ENCODE measurements at places on chromosomes 5 and 9. TPM values are rescaled to one million over a fixed set of nuclear protein-coding genes. Genes with fewer than 3 reads are reported as not detected.

DNA sequence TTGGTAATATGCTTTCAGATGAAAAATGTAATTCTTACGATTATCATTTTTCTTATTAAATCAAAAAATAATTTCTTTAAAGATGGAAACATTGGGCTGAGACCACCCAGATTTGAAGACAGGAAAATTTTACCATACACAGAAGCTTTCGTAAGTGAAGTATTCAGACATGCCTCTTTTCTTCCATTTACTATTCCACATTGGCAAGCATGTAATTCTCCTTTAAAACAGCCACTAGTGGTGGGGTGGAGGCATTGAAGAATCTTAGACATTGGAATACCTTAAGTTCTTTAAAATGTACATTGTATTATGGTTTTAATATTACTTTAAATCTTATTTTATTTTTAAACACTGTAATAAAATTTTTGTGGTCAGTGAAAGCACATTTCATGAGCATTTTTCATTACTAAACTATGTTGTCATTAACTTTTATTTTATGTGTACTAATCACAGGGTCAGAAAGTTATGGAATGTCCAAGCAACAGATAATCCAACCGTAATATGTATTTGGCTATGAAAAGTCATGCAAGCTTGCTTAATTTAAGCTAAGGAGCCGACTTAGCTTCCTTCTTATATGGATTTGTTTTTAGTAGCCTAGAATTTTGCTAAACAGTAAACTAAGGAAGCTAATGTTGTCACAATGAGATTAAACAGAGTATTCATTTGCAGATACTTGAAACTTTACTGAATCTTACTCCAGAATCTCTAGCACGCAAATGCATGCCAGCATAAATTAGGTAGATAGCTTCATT is 97.4 kb upstream of the ALDH1A1 start:
- no peak overlapping the region for H3K4me3 ChIP-seq
- H3K27ac ChIP-seq, result no peak overlapping the region
- H3K27me3 ChIP-seq, result peaks cover 17% of the 10 kb centered on the region
- DNase-seq, result no peak
- no peaks in the 10 kb centered on the region for H3K36me3 ChIP-seq
- H3K4me1 ChIP-seq, result no peaks in the 10 kb centered on the region

DNA sequence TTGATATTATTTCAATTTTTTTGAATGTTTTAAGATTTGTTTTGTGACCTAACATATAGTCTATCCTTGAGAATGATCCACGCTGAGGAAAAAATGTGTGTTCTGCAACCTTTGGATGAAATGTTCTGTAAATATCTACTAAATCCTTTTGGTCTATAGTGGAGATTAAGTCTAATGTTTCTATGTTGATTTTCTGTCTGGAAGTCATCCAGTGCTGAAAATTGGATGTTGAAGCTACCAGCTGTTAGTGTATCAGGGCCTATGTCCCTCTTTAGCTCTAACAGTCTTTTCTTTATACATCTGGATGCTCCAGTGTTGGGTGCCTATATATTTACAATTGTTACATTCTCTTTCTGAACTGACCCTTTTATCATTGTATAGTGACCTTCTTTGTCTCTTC is 422.3 kb downstream of the TMEM232 start:
- no peak overlapping the region for H3K27ac ChIP-seq
- H3K27me3 ChIP-seq, result no peaks in the 10 kb centered on the region
- H3K4me3 ChIP-seq, result no peak overlapping the region
- peaks cover 29% of the 10 kb centered on the region for H3K36me3 ChIP-seq
- no peaks in the 10 kb centered on the region for H3K4me1 ChIP-seq

GRCh38 chr9:111752455-111752854 is 42.3 kb downstream of the SHOC1 start:
- H3K27me3 ChIP-seq, result no peaks in the 10 kb centered on the region
- no peak overlapping the region for H3K27ac ChIP-seq
- H3K4me3 ChIP-seq, result no peak overlapping the region
- no peak for DNase-seq
- peaks cover 1% of the 10 kb centered on the region for H3K4me1 ChIP-seq

Gene NRG2
- total RNA-seq, result 0.26 TPM

Gene CCL27
- not detected for total RNA-seq

DNA sequence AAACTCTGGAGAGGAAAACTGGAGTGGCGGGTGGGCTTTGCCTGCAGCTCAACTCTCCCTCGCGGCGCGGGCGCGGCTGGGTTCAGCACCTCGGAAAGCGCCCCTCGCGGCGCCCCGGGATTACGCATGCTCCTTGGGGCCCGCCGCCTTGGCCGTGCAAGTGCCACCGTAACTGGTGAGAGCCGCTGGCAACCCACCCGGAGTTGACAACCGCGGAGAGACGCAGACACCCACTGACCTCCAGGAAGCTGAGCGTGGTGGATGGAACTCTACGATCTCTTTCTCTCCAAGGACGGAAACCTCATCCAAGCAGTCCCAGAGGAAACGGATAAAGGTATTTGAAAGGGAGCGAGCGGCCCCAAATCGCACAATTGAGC is 194 bp upstream of the RXFP3 start:
- H3K4me1 ChIP-seq, result no peaks in the 10 kb centered on the region
- no peak overlapping the region for H3K27ac ChIP-seq
- no peaks in the 10 kb centered on the region for H3K36me3 ChIP-seq
- DNase-seq, result peak; percentile 66

DNA sequence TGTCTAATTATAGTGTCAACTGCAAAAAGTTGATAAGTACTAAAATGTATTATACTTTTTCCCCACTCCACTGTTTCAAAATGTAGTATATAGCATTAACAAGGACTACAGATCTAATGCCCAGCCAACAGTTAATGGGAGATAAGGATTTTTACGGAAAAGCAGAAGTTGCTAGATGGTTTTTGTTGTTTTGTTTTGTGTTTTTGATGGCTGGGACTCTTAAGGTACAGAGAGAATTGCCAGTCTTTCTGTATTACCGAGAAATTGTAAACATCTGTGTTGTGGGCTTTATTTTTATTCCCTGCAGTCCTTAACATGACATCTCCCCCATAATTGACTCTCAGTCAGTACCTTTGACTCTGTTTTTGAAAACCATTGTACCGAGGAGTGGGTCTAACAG is 44.0 kb downstream of the TRIO start:
- no peaks in the 10 kb centered on the region for H3K4me1 ChIP-seq
- no peak overlapping the region for H3K27ac ChIP-seq
- no peak for DNase-seq
- H3K27me3 ChIP-seq, result peaks cover 3% of the 10 kb centered on the region
- no peaks in the 10 kb centered on the region for H3K36me3 ChIP-seq

DNA sequence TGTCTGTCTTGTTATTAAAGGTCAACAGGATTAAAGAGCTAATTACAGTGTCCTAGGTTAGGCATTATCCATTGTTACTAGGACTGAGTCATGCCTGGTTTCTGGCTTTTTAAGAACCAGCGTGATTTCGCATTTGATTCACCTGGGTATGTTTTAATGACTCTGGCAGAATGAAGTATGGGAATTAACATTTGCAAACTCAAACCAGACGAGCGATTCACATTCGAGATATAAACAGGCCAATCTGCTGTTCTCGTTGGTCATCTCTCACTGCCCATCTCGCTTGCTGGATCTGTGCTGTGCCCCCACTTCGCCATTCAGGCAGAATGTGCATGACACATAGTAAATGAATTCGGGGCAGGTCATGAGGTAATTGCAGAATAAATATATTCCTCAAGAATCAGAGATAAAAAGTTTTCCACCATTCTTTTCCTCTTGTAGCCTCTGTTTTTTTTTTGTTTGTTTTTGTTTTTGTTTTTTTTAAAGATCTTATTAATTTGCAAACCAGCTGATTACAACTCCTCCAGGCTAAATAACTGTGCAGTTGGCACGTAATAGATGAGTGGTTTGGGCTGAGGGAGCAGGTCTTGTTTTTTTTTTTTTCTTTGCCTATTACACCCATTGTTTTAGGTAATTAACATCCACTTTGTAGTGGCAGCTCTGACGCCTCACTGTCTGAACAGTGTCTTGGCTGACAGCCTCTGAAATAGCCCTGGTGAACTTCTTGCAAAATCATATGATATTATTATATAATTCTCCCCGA is 313.5 kb upstream of the MSX2 start:
- no peaks in the 10 kb centered on the region for H3K36me3 ChIP-seq
- H3K4me1 ChIP-seq, result no peaks in the 10 kb centered on the region
- DNase-seq, result no peak
- no peak overlapping the region for H3K4me3 ChIP-seq

GRCh38 chr5:125317536-125317995 is 571.1 kb upstream of the ZNF608 start:
- no peak overlapping the region for H3K4me3 ChIP-seq
- H3K36me3 ChIP-seq, result no peaks in the 10 kb centered on the region
- H3K27ac ChIP-seq, result no peak overlapping the region
- no peaks in the 10 kb centered on the region for H3K27me3 ChIP-seq

Gene PRRX2
- total RNA-seq, result not detected

Gene DOCK8
- total RNA-seq, result 224 TPM

GRCh38 chr5:137216976-137217598 is 282.0 kb downstream of the SPOCK1 start:
- H3K36me3 ChIP-seq, result no peaks in the 10 kb centered on the region
- DNase-seq, result no peak
- H3K4me3 ChIP-seq, result no peak overlapping the region
- H3K4me1 ChIP-seq, result no peaks in the 10 kb centered on the region

Gene FGF10
- not detected for total RNA-seq

Gene RLN2
- total RNA-seq, result 3.7 TPM

- H3K4me3 ChIP-seq, result no peak overlapping the region
- no peaks in the 10 kb centered on the region for H3K4me1 ChIP-seq
- H3K36me3 ChIP-seq, result no peaks in the 10 kb centered on the region
- H3K27ac ChIP-seq, result no peak overlapping the region
Observed at GRCh38 chr5:171127314-171127713, 181.7 kb upstream of the TLX3 start.

Gene HMMR
- total RNA-seq, result 0.42 TPM

GRCh38 chr5:32027093-32027716 is 146.9 kb downstream of the GOLPH3 start:
- H3K27me3 ChIP-seq, result no peaks in the 10 kb centered on the region
- H3K27ac ChIP-seq, result no peak overlapping the region
- no peak overlapping the region for H3K4me3 ChIP-seq
- no peaks in the 10 kb centered on the region for H3K36me3 ChIP-seq
- no peaks in the 10 kb centered on the region for H3K4me1 ChIP-seq
- DNase-seq, result no peak

Gene FAM200C
- total RNA-seq, result 0.47 TPM

- no peaks in the 10 kb centered on the region for H3K36me3 ChIP-seq
- peaks cover 56% of the 10 kb centered on the region for H3K4me1 ChIP-seq
- DNase-seq, result no peak
- H3K27ac ChIP-seq, result no peak overlapping the region
- H3K27me3 ChIP-seq, result peaks cover 92% of the 10 kb centered on the region
Observed at GRCh38 chr9:68705531-68706362, 707 bp downstream of the PIP5K1B start.

Gene ANKRD20A1
- not detected for total RNA-seq

Gene GRM6
- total RNA-seq, result not detected

DNA sequence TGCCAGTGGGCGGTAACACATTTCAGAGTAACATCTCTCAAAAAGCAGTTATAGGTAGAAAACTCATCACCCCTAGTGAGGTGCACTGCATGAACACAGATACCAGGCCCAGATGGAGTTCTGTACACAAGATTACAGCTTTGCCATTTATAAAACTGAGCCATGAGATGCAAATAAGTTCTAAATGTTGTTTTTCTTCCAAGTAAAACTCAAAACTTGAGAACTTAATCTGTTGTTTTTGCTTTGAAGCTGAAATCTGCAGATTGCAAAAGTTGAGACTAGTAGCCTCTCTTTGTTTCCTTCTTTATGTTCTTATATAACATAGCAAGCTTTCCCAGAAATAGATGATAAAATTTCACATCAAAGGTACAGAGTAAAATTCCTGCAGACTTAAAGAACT is 434.1 kb downstream of the PLK2 start:
- H3K36me3 ChIP-seq, result no peaks in the 10 kb centered on the region
- no peaks in the 10 kb centered on the region for H3K27me3 ChIP-seq
- no peak overlapping the region for H3K27ac ChIP-seq
- no peak for DNase-seq

GRCh38 chr9:116452227-116452626 is 234.9 kb upstream of the TRIM32 start:
- no peaks in the 10 kb centered on the region for H3K27me3 ChIP-seq
- H3K36me3 ChIP-seq, result peaks cover 31% of the 10 kb centered on the region
- H3K4me3 ChIP-seq, result no peak overlapping the region

- no peak for DNase-seq
- no peak overlapping the region for H3K4me3 ChIP-seq
- H3K27me3 ChIP-seq, result no peaks in the 10 kb centered on the region
- H3K27ac ChIP-seq, result no peak overlapping the region
Observed at GRCh38 chr5:111691914-111692313, 65.1 kb downstream of the NREP start.

DNA sequence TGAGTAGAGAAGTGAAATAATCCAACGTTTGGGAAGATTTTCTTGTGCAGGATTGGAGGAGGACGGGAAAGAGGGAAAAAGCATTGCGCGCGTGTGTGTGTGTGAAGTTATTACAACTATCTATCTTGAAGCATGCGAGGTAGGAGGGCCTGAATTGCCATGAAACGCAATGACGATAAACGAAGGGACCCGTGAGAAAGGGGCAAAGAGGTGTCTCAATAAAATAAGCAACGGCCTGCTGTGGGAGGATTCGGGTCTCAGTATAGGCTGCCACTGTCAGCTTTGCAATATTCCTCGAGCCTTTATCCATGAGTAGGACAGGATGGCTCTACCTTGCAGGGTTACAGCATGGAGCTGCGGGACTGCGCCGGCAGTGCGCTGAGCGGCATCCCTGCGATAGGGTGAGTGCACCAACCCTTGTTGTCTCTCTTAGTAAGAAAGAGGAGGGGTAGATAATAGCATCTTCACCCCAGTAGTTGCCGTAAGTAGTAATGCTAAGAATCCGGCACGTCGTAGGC is 631 bp upstream of the RCL1 start:
- H3K36me3 ChIP-seq, result no peaks in the 10 kb centered on the region
- peak overlapping the region; percentile 92 for H3K27ac ChIP-seq
- H3K27me3 ChIP-seq, result no peaks in the 10 kb centered on the region

- H3K4me1 ChIP-seq, result peaks cover 3% of the 10 kb centered on the region
- DNase-seq, result no peak
- no peak overlapping the region for H3K4me3 ChIP-seq
- peak overlapping the region; percentile 33 for H3K27ac ChIP-seq
Observed at GRCh38 chr5:135319928-135320606, 79.0 kb downstream of the MACROH2A1 start.

Gene PCDHGB5
- 0.47 TPM for total RNA-seq

GRCh38 chr9:83002329-83002728 is 60.6 kb downstream of the RASEF start:
- H3K27me3 ChIP-seq, result peaks cover 1% of the 10 kb centered on the region
- H3K36me3 ChIP-seq, result peaks cover 2% of the 10 kb centered on the region
- H3K4me3 ChIP-seq, result no peak overlapping the region
- no peak overlapping the region for H3K27ac ChIP-seq

Gene TDRD7
- total RNA-seq, result 10.6 TPM

DNA sequence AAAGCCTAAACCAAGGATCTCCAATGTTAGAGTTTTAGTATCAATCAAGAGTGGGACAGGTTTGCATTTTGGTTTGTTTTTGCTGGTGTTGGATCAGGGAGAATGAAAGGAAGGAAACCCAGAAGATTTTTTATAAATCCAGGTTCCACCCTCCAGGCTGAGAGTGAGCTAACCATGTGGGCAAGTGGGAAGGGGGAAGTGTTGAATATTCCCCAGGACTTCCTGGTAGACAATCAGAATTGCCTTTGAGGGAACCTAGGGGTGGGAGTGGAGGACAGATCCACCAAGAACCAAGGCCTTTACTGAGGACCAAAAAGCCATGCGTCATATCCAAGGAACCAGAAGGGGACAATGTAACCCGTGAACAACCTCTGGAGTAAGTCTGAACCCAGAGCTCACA is 33.5 kb upstream of the PIK3R1 start:
- H3K36me3 ChIP-seq, result no peaks in the 10 kb centered on the region
- H3K27ac ChIP-seq, result no peak overlapping the region
- no peaks in the 10 kb centered on the region for H3K4me1 ChIP-seq
- H3K4me3 ChIP-seq, result no peak overlapping the region
- H3K27me3 ChIP-seq, result no peaks in the 10 kb centered on the region

Measured in naive thymus-derived CD8-positive, alpha-beta T cell (primary cell).